ENCODE measurements at places on chromosomes 2 and 18. TPM values are rescaled to one million over a fixed set of nuclear protein-coding genes. Genes with fewer than 3 reads are reported as not detected.

POTEC gene
- not detected for total RNA-seq

TUBB8B gene
- total RNA-seq, result not detected

TP53I3 gene
- 23.8 TPM for total RNA-seq

TRIM54 gene
- total RNA-seq, result not detected

TDRD15 gene
- total RNA-seq, result under 0.01 TPM

B4GALT6 gene
- 10.9 TPM for total RNA-seq

CFC1 gene
- total RNA-seq, result not detected

SIGLEC15 gene
- 0.52 TPM for total RNA-seq

MARCO gene
- total RNA-seq, result not detected

ANKRD30B gene
- not detected for total RNA-seq

SLC35F6 gene
- total RNA-seq, result 84.5 TPM

CD28 gene
- total RNA-seq, result under 0.01 TPM

SERPINB10 gene
- not detected for total RNA-seq

CDH19 gene
- total RNA-seq, result 0.11 TPM

ERBB4 gene
- 0.22 TPM for total RNA-seq

GTF2A1L gene
- not detected for total RNA-seq

ITGB6 gene
- not detected for total RNA-seq

CRYGD gene
- total RNA-seq, result not detected

TOGARAM2 gene
- under 0.01 TPM for total RNA-seq

PLB1 gene
- 4.1 TPM for total RNA-seq

RTP5 gene
- total RNA-seq, result not detected

AFTPH gene
- total RNA-seq, result 41.6 TPM

NGEF gene
- total RNA-seq, result 9.9 TPM

DIPK1C gene
- total RNA-seq, result not detected

NUP35 gene
- 10.3 TPM for total RNA-seq

POTEJ gene
- not detected for total RNA-seq

TCF4 gene
- 136 TPM for total RNA-seq

NEU2 gene
- total RNA-seq, result not detected

ANKRD62 gene
- not detected for total RNA-seq

CHRND gene
- total RNA-seq, result not detected
